T-helper 2 cell treated with Interferon-gamma antibody and Interleukin-4, amounts not matched to agents 100 ng/mL and 5 ng/mL, for 36 hours (primary cell): ENCODE measurements at places on chromosomes 13 and 19. TPM values are rescaled to one million over a fixed set of nuclear protein-coding genes. Genes with fewer than 3 reads are reported as not detected.

The F2RL3 gene
- total RNA-seq, result 0.39 and 0.77 TPM in 2 replicates

The PRRG2 gene
- total RNA-seq, result 0.82 and 1.1 TPM in 2 replicates

The WDR88 gene
- not detected in 2 replicates for total RNA-seq

The CYP4F11 gene
- not detected in 2 replicates for total RNA-seq

The SHD gene
- not detected in 2 replicates for total RNA-seq

The ZNF667 gene
- total RNA-seq, result 0.05 TPM in 1 of 2 replicates, not detected in the other

The CEACAM5 gene
- not detected in 2 replicates for total RNA-seq

The GSX1 gene
- not detected in 2 replicates for total RNA-seq

The OR7A5 gene
- total RNA-seq, result not detected in 2 replicates

The ZNF616 gene
- 5.6 and 5.7 TPM in 2 replicates for total RNA-seq

The USF2 gene
- total RNA-seq, result 132 and 139 TPM in 2 replicates

The RASGRP4 gene
- total RNA-seq, result 7.6 and 9.4 TPM in 2 replicates

The CIRBP gene
- total RNA-seq, result 195 and 200 TPM in 2 replicates

The IRGC gene
- not detected in 2 replicates for total RNA-seq

The NXNL1 gene
- not detected in 2 replicates for total RNA-seq
